ENCODE measurements at places on chromosomes 2 and 18.

DNA sequence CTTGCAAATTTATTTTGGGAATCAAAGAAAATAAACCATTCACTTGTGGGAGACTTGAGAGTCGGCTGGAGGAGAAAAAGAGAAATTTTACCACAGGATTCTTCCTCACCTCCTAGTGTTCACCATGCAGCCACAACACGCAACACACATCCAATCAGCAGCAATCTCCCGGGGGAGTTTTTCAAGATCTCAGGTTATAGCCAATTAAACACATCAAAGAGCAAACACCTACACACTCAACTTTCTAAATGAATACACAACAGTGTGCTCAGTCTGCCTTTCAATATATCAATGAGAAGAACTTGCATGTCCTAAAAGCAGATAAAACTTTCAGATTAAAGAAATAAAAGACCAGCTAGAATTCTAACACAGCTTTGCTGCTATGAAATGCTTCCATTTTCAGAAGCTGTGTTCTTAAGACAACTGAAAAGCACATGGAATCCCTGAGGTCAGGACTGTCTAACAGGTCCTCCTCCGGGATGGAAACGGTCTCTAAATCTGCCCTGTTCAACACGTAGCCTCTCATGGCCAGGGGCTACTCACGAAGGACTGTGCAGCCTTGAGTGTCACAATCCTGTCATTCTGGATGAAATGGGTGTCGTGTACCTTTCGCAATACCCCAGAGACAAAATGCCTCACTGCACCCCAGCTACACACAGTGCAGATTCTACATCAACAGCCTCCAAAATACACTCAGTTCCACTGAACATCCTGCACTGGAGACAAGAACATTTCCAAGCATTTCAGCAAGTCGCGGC lies 84.2 kb downstream of the ZNF516 start:
- no peak overlapping the region for H3K27ac ChIP-seq
- no peaks in the 10 kb centered on the region for H3K4me1 ChIP-seq
- H3K27me3 ChIP-seq = no peaks in the 10 kb centered on the region
- H3K4me3 ChIP-seq = no peak overlapping the region
- DNase-seq = no peak

DNA sequence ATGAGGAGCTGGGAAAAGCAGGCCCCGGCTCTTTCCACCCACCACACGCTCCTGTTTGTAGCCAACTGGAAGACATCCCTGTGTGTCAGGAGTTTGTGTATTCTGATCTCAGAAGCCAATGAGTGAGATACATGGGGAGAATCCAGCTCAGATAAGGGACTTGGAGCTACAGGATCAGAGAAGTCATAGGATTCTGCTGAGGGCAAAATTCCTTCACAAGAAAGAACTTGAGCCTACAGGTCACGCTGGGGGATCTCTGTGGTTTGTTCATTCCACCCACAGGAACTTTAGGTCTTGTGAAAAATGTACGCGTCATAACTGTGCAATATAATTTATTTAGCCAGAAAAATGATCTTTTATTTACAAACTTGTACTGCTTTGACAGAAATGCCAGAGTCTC lies 80.1 kb upstream of the SMIM21 start:
- H3K4me3 ChIP-seq = no peak overlapping the region
- H3K36me3 ChIP-seq = no peaks in the 10 kb centered on the region
- DNase-seq = no peak
- H3K27ac ChIP-seq = no peak overlapping the region
- no peaks in the 10 kb centered on the region for H3K27me3 ChIP-seq

DNA sequence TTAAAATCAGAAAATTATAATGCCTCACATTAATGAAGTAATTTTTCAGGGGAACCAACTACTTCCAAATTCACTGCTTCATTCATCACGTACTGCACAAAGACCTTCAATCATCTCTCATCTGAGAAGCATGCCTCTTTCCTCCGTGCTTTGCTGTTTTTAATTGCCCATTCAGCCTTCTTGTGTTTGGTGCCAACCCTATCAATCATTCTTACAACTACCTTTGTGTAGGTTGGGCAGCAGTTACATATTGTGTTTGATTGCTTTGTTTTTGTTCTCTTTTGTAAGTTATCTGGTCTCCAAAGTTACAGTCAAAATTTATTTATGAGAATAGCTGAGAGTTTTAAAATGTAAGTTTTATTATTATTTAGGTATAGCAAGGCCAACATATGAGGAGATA lies 549.0 kb upstream of the SLC8A1 start:
- H3K4me1 ChIP-seq = no peaks in the 10 kb centered on the region
- H3K27me3 ChIP-seq = no peaks in the 10 kb centered on the region
- DNase-seq = no peak
- H3K36me3 ChIP-seq = no peaks in the 10 kb centered on the region
- no peak overlapping the region for H3K4me3 ChIP-seq

DNA sequence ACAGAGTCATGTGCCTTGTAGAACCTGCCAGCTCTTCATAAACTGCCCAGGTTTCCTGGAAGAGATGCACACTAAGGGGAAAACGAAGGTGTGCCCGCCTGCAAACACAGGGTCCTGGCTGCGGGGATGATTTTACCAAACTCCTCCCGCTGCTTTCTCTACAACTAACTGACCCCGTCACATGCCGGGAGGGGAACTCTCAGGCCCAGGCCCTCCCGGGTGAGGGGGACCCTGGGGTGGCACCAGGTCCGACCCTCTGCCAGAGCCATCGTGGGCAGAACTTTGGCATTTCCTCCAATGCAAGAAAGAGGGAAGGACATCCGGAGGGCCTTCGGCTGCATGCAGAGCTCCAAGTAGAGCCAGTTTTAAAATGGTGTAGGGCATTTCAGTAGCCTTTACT lies 28.6 kb downstream of the CAPN13 start:
- H3K4me3 ChIP-seq = no peak overlapping the region
- no peaks in the 10 kb centered on the region for H3K36me3 ChIP-seq
- H3K27ac ChIP-seq = no peak overlapping the region

DNA sequence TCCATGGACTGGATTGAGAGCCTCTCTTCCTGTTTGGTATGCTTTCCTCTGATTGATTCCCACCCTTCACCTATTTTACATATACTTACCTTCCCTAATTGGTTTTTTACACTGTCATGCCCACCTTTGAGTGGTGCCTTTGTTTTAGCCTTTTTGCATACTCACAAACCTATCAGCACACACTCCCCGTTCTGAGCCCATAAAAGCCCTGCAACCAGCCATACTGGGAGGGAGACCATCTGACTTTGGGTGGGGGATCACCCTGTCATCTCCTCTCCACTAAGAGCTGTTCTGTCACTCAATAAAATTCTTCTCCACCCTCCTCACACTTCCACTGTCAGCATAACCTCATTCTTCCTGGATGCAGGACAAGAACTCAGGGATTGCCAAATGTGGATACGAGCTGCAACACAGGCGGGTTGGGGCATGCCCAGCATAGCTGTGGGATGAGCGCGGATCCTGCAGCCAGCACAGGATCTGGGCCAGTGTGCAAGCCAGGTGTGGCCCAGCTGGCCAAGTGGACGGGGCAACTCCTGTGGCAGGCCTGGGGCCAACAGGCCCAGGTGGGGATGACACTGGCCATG lies 9.4 kb upstream of the MOB1A start:
- no peak overlapping the region for H3K27ac ChIP-seq
- H3K4me3 ChIP-seq = no peak overlapping the region
- no peaks in the 10 kb centered on the region for H3K27me3 ChIP-seq
- H3K36me3 ChIP-seq = no peaks in the 10 kb centered on the region

- no peak for DNase-seq
- H3K36me3 ChIP-seq = no peaks in the 10 kb centered on the region
- H3K4me1 ChIP-seq = peaks cover 60% of the 10 kb centered on the region
- H3K4me3 ChIP-seq = no peak overlapping the region
Measured at GRCh38 chr2:158498043-158498748, 41.4 kb downstream of the PKP4 start.

DNA sequence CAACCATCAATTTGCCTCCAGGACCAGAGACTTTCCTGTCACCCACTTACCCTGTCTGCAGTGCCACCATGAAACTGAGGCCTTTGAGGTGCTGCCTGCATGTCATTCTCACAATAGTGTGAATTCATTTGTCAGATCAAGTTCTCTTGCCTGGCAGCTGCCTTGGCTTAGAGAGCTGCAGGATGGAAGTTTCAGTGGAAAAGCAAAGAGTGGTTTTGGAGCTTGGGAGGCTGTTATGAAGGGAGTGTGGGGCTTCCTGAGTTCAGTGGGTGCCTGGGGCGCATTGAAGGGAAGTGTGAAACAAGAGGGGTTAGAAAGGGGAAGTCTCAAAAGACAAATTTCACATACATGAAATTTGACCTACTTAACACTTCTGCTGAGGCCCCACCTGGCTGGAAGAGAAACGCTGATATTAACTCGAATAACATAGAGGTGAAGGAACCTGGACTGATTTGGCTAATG lies 7.9 kb upstream of the LBH start:
- peaks cover 5% of the 10 kb centered on the region for H3K4me1 ChIP-seq
- no peaks in the 10 kb centered on the region for H3K27me3 ChIP-seq
- no peak overlapping the region for H3K27ac ChIP-seq
